NCI-H748 treated with DMSO at 0.1 percent for 48 hours (cell line): ENCODE measurements at places on chromosomes 3 and 15.

- DNase-seq = no peak
Observed at GRCh38 chr15:29039466-29040369, 153.9 kb downstream of the APBA2 start.

GRCh38 chr3:87848003-87848402 lies 210.8 kb downstream of the CGGBP1 start:
- no peak for DNase-seq

GRCh38 chr15:89652131-89652530 lies 3.1 kb downstream of the KIF7 start:
- DNase-seq = no peak

GRCh38 chr3:52430416-52430810 lies 14.5 kb downstream of the SEMA3G start:
- DNase-seq = no peak

- no peak for DNase-seq
Observed at GRCh38 chr15:83483612-83484011, 36.5 kb downstream of the SH3GL3 start.

- DNase-seq = peak; percentile 44
Observed at GRCh38 chr3:132641837-132642538, 17.6 kb downstream of the ACAD11 start.

DNA sequence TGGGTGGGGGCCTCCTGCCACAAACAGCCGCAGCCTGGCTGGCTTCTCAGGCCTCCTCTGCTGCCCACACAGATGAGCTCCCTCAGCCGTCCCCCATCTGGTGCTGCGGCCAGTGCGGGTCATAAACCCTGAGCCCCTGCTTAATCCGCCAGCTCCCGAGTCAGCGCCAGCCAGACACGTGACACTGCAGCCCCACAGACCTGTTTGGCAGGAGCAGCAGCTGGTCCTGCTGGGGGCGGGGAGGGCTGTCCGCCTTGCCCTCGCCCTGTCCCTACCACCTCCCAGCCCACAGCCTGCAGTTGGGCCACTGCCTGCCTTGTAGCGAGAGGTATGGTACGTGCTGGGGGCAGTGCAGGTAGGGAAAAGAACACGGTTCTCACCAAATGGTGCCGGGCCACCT lies 86.2 kb downstream of the IQSEC1 start:
- no peak for DNase-seq

DNA sequence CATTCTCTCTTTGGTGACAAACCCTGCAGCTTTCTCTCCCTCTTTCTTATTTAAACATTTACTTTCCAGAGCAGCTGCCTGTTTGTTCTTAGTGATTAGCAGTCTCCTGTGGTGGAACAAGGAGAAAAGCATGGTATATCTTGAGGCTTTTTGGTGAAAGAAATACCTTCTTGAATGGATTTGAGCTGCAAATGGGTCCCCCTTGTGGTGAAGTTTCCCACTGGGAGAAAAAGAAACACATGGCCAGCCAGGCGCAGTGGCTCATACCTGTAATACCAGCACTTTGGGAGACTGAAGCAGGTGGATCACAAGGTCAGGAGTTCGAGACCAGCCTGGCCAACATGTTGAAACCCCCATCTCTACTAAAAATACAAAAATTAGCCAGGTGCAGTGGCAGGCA lies 48.3 kb upstream of the ACP3 start:
- DNase-seq = no peak

- no peak for DNase-seq
Observed at GRCh38 chr3:39754549-39754948, 54.9 kb upstream of the MYRIP start.

- DNase-seq = no peak
Observed at GRCh38 chr3:61934505-61934871, 373.1 kb downstream of the PTPRG start.

GRCh38 chr3:189502676-189503257 lies 128.4 kb upstream of the TP63 start:
- DNase-seq = no peak

DNA sequence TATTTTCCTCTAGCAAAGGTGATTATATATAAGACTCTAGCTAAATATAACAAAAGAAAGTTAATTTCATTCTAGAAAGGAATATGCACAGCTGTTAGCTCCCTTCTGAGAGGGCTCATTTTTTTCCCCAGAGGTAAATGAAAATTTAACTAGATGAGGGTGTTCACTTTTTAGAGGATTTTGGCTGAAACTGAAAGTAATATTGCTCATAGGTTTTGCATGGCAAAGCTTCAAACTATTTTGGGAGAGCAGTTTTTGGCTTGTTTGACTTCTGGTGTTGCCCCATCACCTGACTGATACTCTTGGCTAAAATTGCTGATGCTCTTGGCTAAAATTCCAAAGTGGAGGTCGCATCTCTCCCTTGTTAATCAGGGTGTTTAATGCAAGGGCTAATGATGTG lies 311.9 kb downstream of the EDEM1 start:
- DNase-seq = no peak

GRCh38 chr3:18424213-18424728 lies 868 bp downstream of the SATB1 start:
- DNase-seq = no peak

DNA sequence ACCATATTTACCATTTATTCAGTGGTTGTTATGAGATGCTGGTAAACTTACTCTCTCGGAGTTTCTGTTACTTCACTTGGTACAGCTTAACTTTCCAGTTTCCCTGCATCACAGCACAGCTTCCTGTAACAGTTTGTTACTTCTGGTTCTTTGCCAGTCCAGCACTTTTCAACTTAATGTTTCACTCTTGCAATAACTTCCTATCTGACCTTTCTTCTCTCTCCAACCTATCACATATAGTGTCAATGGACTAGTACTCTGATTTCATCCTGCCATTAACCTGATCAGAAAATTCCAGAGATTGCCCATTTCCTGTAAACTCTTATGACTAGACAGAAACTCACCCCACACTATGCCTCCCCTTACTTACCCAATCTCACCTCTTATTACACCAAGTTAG lies 3.9 kb upstream of the ATP11B start:
- no peak for DNase-seq

- DNase-seq = peak; percentile 78
Observed at GRCh38 chr15:68252925-68253534, 23.5 kb upstream of the CLN6 start.

GRCh38 chr3:138455801-138456716 lies 21.6 kb downstream of the ESYT3 start:
- DNase-seq = no peak

- DNase-seq = no peak
Observed at GRCh38 chr3:174099724-174100123, 702.2 kb downstream of the NLGN1 start.

GRCh38 chr15:69652751-69653305 lies 200.2 kb downstream of the RPLP1 start:
- no peak for DNase-seq

DNA sequence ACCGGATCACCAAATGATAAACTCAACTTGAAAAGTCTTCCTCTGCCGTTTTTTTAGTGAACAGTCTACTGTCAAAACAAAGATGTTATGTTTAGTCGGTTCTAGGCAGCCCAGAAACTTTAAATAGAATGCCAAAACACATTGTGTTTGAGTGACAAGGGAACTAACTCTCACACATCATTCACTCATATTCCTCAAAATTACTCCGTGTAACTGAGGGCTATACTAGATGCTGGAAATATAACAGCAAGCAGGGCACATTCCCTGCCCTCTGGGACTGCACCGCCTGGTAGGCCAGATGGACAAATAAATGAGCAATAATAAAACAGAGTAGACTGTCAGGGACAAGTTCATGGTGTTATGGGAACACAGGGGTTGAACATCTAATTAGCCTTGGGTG lies 251.4 kb downstream of the MAGI1 start:
- DNase-seq = no peak

- DNase-seq = no peak
Observed at GRCh38 chr15:29825227-29825626, 3.0 kb upstream of the TJP1 start.
